ENCODE measurements at places on chromosomes 6 and 20. TPM values are rescaled to one million over a fixed set of nuclear protein-coding genes. Genes with fewer than 3 reads are reported as not detected.

Gene COX4I2
- 17.1 TPM for total RNA-seq

Gene CGA
- not detected for total RNA-seq

Gene CST1
- total RNA-seq: not detected

Gene TMEM181
- total RNA-seq: 28.4 TPM

Gene TMEM244
- not detected for total RNA-seq

Gene TFAP2C
- total RNA-seq: 4.2 TPM

Gene MAN1A1
- total RNA-seq: 78.0 TPM

Gene IP6K3
- total RNA-seq: 3.5 TPM

Gene JAG1
- 60.1 TPM for total RNA-seq

Gene USP49
- total RNA-seq: 3.9 TPM

Gene BPI
- total RNA-seq: 0.44 TPM

Gene DUSP22
- 66.4 TPM for total RNA-seq

Gene RWDD2A
- total RNA-seq: 3.9 TPM

Gene RAB44
- 0.95 TPM for total RNA-seq

Gene ECI2
- 40.2 TPM for total RNA-seq

Gene ISM1
- 8.4 TPM for total RNA-seq

Gene EYS
- not detected for total RNA-seq

Measured in lower lobe of right lung (tissue), 2 donors.